ENCODE measurements at places on chromosomes 5 and 9.

DNA sequence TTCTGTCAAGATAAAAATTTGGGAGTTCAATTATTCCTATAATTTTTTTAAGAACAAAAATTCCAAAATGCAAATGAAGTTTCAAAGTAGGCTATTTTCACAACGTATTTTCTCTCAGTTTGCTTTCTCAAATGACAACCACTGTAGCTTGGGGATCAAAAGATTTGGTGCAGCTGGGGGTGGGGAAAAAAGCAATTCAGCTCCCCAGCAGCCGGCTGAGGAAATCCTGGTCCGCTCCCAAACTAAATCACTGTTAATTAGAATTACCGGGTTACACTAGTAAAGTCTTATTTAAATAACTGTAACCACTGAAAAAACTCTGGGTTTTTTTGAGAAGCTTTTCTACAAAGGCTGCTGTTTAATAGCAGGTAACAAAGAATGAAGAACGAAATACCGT is 5.7 kb downstream of the NR6A1 start:
- peaks cover 32% of the 10 kb centered on the region for H3K4me1 ChIP-seq
- DNase-seq, result no peak
- H3K27me3 ChIP-seq, result no peaks in the 10 kb centered on the region

GRCh38 chr9:131432597-131433301 is 38.9 kb downstream of the PRRC2B start:
- H3K36me3 ChIP-seq, result peaks cover 6% of the 10 kb centered on the region
- no peaks in the 10 kb centered on the region for H3K4me1 ChIP-seq
- H3K27me3 ChIP-seq, result no peaks in the 10 kb centered on the region

DNA sequence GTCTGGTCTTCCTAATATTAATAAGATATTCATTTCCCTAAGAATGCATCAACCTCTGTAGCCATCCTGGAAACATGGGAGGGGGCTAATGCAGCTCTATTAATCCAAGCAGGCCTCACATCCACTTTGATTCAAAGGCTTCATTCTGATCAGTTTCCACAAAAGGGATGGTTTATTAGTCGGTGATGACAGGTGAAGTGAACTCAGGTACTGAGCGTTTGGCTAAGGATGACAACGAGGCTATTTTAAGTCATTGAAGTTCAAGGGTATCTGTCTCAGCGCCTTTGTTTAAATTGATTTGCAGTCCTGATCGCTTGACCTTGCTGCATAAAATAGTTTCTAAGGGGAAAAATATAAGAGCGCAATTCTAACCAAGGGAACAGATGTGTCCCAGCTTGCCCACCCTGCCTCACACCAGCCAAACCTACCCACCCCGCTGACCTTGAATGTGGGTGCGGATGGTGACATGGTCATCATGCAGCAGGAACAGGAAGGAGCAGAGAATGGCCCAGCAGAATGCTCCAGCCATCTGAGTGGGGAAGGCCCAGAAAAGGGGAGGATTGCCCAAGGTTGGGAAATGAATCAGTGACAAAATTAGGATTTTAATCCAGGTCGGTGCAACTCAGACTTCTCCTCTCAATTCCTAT is 70.5 kb upstream of the ZNF618 start:
- H3K4me3 ChIP-seq, result no peak overlapping the region
- peak; percentile 3 for DNase-seq
- no peaks in the 10 kb centered on the region for H3K36me3 ChIP-seq
- H3K27me3 ChIP-seq, result no peaks in the 10 kb centered on the region
- no peak overlapping the region for H3K27ac ChIP-seq

GRCh38 chr5:168022446-168023169 is 268.8 kb upstream of the WWC1 start:
- H3K36me3 ChIP-seq, result no peaks in the 10 kb centered on the region
- no peak overlapping the region for H3K4me3 ChIP-seq
- no peak for DNase-seq

GRCh38 chr9:124312290-124313265 is 54.8 kb downstream of the NEK6 start:
- no peak for DNase-seq
- H3K4me1 ChIP-seq, result no peaks in the 10 kb centered on the region
- peaks cover 14% of the 10 kb centered on the region for H3K36me3 ChIP-seq
- H3K4me3 ChIP-seq, result no peak overlapping the region

- no peak overlapping the region for H3K4me3 ChIP-seq
- no peaks in the 10 kb centered on the region for H3K36me3 ChIP-seq
- DNase-seq, result no peak
- H3K4me1 ChIP-seq, result no peaks in the 10 kb centered on the region
These were observed 1395.9 kb downstream of the PTPRD start for GRCh38 chr9:9216934-9217333.

- H3K27ac ChIP-seq, result no peak overlapping the region
- H3K4me3 ChIP-seq, result no peak overlapping the region
- H3K36me3 ChIP-seq, result no peaks in the 10 kb centered on the region
- no peak for DNase-seq
- H3K27me3 ChIP-seq, result no peaks in the 10 kb centered on the region
These were observed 24.5 kb downstream of the GADD45G start for GRCh38 chr9:89629081-89629976.

- H3K27ac ChIP-seq, result no peak overlapping the region
- H3K36me3 ChIP-seq, result no peaks in the 10 kb centered on the region
- H3K27me3 ChIP-seq, result no peaks in the 10 kb centered on the region
- no peak for DNase-seq
- H3K4me1 ChIP-seq, result no peaks in the 10 kb centered on the region
- no peak overlapping the region for H3K4me3 ChIP-seq
These were observed 411.8 kb downstream of the CDH10 start for GRCh38 chr5:24232929-24233498.

GRCh38 chr9:6781476-6781875 is 23.7 kb downstream of the KDM4C start:
- H3K27me3 ChIP-seq, result no peaks in the 10 kb centered on the region
- no peaks in the 10 kb centered on the region for H3K4me1 ChIP-seq
- no peaks in the 10 kb centered on the region for H3K36me3 ChIP-seq

- H3K36me3 ChIP-seq, result peaks cover 2% of the 10 kb centered on the region
- H3K4me1 ChIP-seq, result peaks cover 47% of the 10 kb centered on the region
- H3K27me3 ChIP-seq, result no peaks in the 10 kb centered on the region
- H3K27ac ChIP-seq, result no peak overlapping the region
- no peak for DNase-seq
These were observed 34.3 kb downstream of the UBE2R2 start for GRCh38 chr9:33851301-33851700.

GRCh38 chr9:19018201-19018600 is 14.8 kb downstream of the SAXO1 start:
- H3K36me3 ChIP-seq, result no peaks in the 10 kb centered on the region
- no peak for DNase-seq
- no peak overlapping the region for H3K27ac ChIP-seq
- H3K4me1 ChIP-seq, result no peaks in the 10 kb centered on the region

- no peak overlapping the region for H3K27ac ChIP-seq
- no peak for DNase-seq
- H3K36me3 ChIP-seq, result no peaks in the 10 kb centered on the region
These were observed 34.6 kb upstream of the ARHGAP26 start for GRCh38 chr5:142735323-142736246.

DNA sequence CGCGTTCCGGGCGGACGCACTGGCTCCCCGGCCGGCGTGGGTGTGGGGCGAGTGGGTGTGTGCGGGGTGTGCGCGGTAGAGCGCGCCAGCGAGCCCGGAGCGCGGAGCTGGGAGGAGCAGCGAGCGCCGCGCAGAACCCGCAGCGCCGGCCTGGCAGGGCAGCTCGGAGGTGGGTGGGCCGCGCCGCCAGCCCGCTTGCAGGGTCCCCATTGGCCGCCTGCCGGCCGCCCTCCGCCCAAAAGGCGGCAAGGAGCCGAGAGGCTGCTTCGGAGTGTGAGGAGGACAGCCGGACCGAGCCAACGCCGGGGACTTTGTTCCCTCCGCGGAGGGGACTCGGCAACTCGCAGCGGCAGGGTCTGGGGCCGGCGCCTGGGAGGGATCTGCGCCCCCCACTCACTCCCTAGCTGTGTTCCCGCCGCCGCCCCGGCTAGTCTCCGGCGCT is at the start of gene DAPK1:
DAPK1 (plus strand) TSS at position 264 of the 442 bp plus-strand sequence. CDS start 1,211 bp downstream, outside the sequence.
- peak within 1 kb of the TSS; percentile 83 for H3K27ac ChIP-seq
- H3K4me1 ChIP-seq, result no peaks in the 10 kb centered on the region
- peak within 1 kb of the TSS; percentile 89 for H3K4me3 ChIP-seq
- DNase-seq, result peak; percentile 72

- H3K36me3 ChIP-seq, result no peaks in the 10 kb centered on the region
- no peaks in the 10 kb centered on the region for H3K27me3 ChIP-seq
- H3K27ac ChIP-seq, result no peak overlapping the region
- no peaks in the 10 kb centered on the region for H3K4me1 ChIP-seq
- no peak overlapping the region for H3K4me3 ChIP-seq
- DNase-seq, result no peak
These were observed 92.5 kb downstream of the NPR3 start for GRCh38 chr5:32803656-32804055.

GRCh38 chr9:38385896-38386295 is 6.6 kb upstream of the ALDH1B1 start:
- H3K4me1 ChIP-seq, result peaks cover 13% of the 10 kb centered on the region
- no peaks in the 10 kb centered on the region for H3K36me3 ChIP-seq
- DNase-seq, result no peak
- H3K27ac ChIP-seq, result peak overlapping the region; percentile 71
- no peaks in the 10 kb centered on the region for H3K27me3 ChIP-seq

DNA sequence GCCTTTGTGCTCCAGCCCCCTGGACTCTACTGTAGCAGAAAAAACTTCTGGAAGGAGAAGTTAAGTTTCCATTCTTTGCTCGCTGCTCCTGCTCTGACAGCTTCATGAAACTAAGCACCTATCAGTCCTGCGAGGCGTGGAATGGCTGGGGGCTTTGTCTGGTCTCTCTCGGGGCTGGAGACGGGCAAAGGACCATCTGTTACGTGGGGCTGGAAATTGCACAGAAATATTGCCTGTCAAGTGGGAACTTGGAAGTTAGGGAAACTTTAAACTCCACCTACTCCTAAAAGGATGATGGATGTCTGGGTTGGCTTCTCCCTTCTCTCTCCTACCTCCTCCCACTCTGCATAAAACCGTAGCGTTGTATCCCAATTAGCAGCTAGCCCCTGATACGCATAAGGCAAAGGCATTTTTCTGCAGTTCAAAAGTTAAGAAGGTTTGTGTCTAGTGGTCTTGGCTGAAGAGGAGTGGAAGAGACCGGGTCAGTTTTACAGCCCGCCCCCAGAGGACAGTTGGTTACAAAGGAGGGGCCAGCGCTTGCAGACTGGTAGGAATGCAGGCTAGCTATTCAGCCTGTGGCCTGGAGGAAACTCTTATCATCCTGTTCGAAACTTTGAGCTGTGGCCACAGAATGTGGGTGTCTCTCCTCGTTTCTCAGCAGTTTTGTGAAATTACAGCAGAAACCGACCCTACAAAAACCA is 1.3 kb downstream of the FBXL7 start:
- peaks cover 16% of the 10 kb centered on the region for H3K4me1 ChIP-seq
- no peak for DNase-seq
- H3K4me3 ChIP-seq, result peak overlapping the region; percentile 76
- H3K27ac ChIP-seq, result peak overlapping the region; percentile 61

DNA sequence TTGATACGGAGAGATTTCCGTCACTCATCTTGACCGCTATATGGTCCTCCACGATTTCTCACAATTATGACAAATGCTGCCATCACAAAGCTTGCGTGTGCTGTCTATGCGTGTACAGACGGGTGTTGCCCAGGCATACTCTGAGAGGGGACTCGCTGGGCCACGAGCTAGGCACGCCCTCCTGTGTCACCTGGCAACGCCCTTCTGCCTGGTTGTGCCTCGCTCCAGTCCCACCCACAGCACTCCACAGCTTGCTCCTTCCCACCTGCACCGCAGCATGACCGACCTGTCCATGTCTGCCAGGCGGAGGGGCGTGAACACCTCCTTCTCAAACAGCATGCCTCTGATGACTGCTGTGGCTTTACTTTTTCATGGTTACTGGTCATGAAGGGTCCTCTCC is 55.6 kb downstream of the CAMSAP1 start:
- H3K4me1 ChIP-seq, result no peaks in the 10 kb centered on the region
- H3K4me3 ChIP-seq, result no peak overlapping the region
- no peaks in the 10 kb centered on the region for H3K27me3 ChIP-seq
- no peak overlapping the region for H3K27ac ChIP-seq
- H3K36me3 ChIP-seq, result peaks cover 28% of the 10 kb centered on the region
- DNase-seq, result no peak

DNA sequence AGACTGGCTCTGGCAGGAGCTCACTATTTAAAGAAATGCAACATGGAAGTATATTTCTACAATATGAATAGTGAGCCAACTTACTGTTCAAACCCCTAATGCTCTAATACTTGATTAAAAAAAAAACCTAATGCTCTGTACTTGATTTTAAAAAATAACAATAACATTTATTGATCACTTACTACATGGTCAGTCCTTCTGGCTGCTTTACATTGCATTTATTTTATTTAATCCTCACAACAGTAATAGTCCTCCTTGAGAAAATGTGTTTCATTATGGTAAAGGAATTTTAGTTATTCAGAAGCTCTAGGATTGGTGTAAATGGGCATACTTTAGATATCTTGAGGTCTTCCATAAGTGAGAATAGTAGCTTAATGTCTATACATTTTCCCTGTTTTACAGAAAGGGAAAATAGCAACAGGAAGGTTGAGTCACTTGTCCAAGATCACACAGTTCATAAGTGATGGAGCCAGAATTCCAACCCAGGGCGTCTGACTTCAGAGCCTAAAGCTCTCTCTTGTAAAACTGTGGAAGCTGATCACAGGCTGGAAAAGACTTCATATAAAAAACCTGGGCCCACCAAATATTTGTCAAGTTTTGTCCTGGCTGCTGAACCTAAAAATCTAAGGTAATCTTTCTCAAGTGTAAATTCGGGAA is 1.0 kb downstream of the STARD4 start:
- H3K36me3 ChIP-seq, result no peaks in the 10 kb centered on the region
- H3K27ac ChIP-seq, result peak overlapping the region; percentile 93
- H3K4me1 ChIP-seq, result peaks cover 8% of the 10 kb centered on the region
- H3K4me3 ChIP-seq, result peak overlapping the region; percentile 59
- H3K27me3 ChIP-seq, result no peaks in the 10 kb centered on the region

DNA sequence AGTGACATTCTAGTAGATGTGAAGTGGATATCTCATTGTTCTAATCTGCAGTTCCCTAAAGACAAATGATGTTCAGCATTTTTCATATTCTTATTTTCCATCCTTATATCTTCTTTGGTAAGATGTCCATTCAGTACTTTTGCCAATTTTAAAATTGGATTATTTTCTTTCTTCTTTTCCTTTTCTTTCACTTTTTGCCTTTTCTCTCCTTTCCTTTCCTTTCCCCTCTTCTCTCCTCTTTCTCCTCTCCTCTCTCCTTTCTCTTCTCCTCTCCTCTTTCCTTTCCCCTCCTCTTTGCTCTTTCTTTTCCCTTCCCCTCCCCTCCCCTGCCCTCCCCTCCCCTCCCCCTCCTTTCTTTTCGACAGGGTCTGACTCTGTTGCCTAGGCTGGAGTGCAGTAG is 10.1 kb downstream of the ZFYVE16 start:
- H3K4me1 ChIP-seq, result peaks cover 3% of the 10 kb centered on the region
- H3K36me3 ChIP-seq, result no peaks in the 10 kb centered on the region
- DNase-seq, result no peak
- H3K4me3 ChIP-seq, result no peak overlapping the region
